Stimulated activated CD8-positive, alpha-beta memory T cell treated with anti-CD3 and anti-CD28 coated beads, Interleukin-7, amount 100 ng/mL, for 48 hours (primary cell): ENCODE measurements at places on chromosomes 3 and 15.

GRCh38 chr3:115293321-115293720 is 146.2 kb upstream of the ZBTB20 start:
- no peak for DNase-seq

- no peak for DNase-seq
Observed at GRCh38 chr15:69115031-69115430, 45.4 kb upstream of the GLCE start.

- no peak for DNase-seq
Observed at GRCh38 chr3:110881069-110881468, 190.5 kb upstream of the NECTIN3 start.

DNA sequence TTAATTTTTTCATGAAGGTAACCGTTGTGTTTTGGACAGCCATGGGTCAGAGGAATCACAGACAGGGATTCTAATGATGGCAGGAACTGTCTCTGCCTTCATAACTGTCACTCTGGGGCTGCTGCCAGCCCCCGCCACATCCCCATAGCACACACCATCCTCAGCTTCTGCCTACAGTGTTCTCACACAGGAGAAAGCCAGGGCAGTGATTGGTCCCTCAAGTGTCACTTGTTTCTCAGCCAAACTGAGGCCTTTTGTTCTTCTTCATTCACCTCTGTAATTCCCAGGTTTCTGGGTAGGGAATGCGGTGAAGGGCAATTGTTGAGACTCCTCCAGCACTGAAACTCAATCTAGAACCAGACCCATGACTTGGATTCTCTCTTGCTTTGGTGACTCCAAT is 65.4 kb upstream of the C3orf80 start:
- no peak for DNase-seq

- DNase-seq = no peak
Observed at GRCh38 chr3:120147072-120147871, 53.0 kb upstream of the GSK3B start.

DNA sequence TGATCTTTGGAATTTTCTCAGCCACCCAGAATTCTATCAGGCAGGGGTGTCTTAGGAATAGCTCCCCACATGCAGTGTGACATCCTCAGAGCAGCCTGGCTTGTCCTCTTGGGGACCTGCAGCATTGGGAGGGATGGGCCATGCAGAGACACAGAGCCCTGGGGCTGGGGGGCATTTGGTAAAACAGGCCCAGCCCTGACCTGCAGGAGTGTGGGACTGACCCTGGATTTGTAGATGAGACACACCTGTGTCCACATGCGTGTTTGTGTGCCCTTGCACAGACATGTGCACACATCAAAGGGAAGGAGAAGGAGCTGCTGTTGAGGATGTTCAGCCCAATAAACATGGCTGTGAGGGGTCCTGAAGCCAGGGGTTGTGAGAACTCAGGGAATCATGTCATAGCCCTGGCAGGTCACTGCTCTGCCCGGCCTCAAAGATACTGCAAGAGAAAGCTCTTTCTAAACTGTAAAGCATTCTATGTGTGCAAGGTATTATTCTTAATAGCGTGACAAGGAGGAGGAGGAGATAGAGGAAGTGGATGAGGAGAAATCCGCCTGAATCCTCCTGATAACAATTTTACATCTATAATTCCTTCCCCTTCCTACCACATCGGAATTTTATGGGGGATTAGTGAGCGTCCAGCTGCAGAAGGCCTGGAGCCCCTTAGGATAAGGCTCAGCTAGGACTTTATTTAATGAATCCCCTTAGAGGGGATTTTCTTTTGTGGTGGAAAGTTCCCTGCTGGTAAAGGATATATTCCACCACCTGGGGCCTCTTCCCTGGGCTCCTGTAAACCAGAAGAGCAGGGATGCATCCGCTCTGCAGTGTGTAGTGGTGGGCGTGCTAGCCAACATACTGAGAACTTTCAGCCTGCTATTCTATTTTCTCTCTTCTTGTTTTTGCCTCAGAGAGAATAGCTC is 245.5 kb downstream of the EPHB1 start:
- no peak for DNase-seq

GRCh38 chr15:41557673-41558399 is 1.2 kb upstream of the TYRO3 start:
- peak; percentile 45 for DNase-seq

DNA sequence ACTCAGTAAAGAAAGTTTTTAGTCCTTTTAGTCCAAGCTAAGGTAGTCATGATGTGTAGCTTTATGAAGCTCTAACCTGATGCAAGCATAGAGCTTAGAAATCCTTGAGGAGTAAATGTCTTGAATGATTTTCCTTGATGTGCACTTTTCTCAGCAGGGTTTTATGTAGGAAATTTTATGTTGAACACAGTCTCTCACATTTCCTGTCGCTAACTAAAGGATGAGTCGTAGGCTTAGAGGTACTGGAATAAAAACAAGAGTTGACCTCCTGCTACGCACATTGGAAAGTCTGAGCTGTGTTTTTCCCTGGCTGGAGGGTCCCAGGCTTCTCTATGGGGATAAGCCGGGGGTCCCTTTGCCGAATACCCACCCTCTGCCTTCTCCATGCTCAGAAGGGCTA is 34.7 kb upstream of the ZPLD1 start:
- no peak for DNase-seq

GRCh38 chr3:137332297-137332696 is 374.5 kb downstream of the IL20RB start:
- no peak for DNase-seq

GRCh38 chr15:35477312-35478262 is 68.4 kb downstream of the DPH6 start:
- DNase-seq = no peak

DNA sequence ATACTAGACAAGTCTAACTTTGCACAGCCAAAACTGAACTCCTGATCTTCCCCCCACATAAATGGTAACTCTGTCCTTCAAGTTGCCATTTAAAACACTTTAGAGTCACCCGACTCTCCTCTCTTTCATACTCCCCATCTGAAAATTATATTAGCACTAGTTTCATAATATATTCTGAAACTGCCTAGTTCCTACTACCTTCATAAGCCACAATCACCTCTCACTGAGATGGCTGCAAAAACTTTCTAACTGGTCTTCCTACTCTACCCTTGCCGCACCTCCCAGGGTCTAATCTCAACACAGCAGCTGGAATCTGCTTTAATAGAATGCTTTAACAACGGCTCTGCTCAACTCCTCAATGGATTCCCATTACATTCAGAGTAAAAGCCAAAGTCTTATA is 55.0 kb downstream of the GLB1 start:
- no peak for DNase-seq

- no peak for DNase-seq
Observed at GRCh38 chr3:73332558-73332957, 271.1 kb downstream of the EBLN2 start.

- no peak for DNase-seq
Observed at GRCh38 chr15:92870010-92870591, 30.0 kb upstream of the CHD2 start.

GRCh38 chr3:31724651-31725050 is 191.9 kb downstream of the STT3B start:
- DNase-seq = no peak

- peak; percentile 24 for DNase-seq
Observed at GRCh38 chr3:126083511-126083912, 412 bp downstream of the SLC41A3 start.

- no peak for DNase-seq
Observed at GRCh38 chr3:69983546-69984265, 15.8 kb upstream of the SAMMSON start.

- no peak for DNase-seq
Observed at GRCh38 chr3:107837895-107838612, 252.8 kb downstream of the CD47 start.

GRCh38 chr15:66216806-66217205 is 36.7 kb downstream of the MEGF11 start:
- no peak for DNase-seq

GRCh38 chr15:71396536-71397125 is 281.4 kb downstream of the THSD4 start:
- DNase-seq = no peak

DNA sequence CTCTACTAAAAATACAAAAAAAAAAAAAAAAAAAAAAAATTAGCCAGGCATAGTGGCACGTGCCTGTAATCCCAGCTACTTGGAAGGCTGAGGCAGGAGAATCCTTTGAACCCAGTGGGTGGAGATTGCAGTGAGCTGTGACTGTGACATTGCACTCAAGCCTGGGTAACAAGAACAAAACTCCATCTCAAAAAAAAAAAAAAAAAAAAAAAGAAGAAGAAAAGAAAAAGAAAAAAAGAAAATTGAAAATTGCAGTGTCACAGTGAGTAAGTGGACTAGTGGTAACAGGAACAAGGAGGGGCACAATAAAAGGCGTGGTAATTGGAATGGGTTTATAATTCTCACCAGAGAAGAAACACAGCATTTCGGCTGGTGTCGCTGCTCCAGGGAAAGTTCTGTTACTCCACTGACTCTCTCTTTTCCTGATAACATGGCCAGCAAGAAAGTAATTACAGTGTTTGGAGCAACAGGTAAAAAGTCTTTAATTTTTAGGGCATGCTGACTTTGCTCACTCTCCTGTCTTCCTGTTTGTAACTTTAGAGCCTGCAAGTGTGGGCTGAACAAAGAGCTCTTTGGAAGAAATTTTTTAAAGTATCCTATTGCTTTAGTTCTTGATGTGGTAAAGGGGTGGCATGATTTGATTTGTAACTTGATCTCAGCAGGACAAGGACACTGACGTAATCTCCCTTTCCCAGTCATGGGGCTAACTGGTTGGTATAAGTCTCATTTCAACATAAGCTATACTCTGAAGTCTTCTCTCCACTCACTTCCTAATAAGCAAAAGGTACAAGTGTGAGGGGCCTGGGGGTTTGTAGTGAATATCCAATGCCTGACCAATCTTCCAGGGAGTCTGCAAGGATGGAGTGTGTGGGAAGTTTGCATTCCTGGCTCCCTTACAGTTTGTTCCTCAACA is 22.1 kb upstream of the TRA2B start:
- no peak for DNase-seq

DNA sequence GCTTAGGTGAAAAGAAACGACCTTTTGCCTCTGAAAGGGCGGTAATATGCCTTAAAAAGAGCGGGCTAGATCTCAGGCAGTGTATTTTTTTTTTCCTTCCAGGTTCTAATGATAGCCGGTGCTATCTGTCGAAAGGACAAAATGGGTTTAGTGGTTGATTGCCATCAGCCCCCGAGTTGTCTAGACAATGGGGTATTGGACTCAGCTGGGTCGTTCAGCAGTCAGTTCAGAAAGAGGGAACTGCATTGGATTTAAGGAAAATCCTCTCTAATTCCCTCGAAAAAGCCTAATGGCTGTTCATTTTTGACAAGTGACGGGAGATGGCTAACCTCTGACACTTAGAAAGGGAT is 728 bp downstream of the EIF2B5 start:
- DNase-seq = no peak

- no peak for DNase-seq
Observed at GRCh38 chr3:167673221-167673620, 19.5 kb upstream of the WDR49 start.

GRCh38 chr3:116188231-116188785 is 257.0 kb downstream of the LSAMP start:
- no peak for DNase-seq

DNA sequence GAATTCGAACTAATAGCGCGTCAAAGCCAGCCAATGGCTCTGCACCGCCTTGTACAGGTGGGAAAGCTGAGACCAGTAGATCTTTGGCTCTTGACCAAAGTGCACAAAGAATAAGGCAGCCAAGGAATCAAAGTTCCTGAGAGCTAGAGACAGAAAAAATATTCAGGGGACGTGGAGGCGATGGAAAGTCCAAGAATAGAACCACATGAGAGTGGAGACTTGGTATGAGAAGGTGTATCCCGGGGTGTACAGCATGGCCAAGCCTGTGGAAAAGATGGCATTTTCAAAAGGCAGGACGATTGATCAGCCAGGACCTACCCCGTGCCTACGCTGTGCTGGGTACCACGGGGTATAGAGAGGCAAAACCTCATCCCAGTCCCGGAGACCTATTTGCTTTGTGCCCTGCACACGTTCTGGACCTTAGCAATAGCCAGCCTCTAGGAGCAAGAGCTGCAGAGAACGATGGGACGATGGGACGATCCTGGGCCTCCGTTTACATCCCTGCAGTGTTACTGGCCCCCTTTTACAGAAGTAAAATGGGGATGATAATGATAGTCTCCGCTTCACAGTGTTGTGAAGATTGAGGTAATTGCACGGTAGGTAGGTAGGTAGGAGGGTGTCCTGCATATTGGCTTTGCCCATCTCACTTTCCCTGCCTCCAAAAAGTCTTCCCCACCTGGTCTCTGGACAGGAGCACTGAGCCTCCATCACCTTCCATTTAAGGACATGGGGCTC is 583 bp upstream of the RBSN start:
- DNase-seq = no peak

- no peak for DNase-seq
Observed at GRCh38 chr3:14590569-14590968, 50.4 kb upstream of the GRIP2 start.

DNA sequence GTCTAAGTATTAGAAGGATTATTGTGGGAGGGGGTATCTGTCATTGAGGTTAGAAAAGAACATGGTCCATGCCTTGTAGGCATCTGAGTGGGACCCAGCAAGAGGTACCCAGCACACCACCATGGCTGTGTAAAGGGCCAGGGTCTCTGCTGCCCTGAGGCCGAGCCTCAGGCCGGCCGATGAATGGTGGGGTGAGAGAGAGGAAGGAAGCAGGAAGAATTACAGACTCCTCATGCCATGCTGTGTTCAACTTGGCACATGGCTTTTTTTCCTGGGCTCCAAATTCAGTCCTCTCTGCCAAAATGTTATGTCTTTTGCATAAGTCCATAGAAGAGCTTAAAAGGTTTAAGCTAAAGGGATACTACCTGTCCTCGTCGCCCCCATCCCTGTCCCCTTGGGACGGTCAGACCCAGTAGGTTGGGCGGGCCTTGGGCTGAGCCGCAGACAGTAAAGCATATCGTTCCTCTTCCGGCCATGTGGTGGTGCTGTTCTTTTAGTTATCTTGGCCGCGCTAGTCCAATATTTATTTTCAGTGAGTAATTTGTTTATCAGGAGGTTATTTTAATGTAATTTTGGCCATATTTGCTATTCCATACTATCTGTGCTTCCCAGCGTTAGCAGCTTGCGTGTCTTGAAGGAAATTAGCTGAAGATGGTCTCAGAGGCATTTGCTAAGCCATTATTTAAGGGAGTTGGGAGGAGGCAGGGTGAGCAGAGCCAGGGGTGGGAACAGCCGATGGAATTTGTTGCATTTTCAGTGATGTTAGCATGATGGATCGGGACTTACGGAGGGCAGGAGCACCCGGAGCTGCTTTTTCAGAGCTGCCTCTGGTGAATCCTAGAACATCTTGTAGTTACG is 152.4 kb downstream of the AGBL1 start:
- no peak for DNase-seq

DNA sequence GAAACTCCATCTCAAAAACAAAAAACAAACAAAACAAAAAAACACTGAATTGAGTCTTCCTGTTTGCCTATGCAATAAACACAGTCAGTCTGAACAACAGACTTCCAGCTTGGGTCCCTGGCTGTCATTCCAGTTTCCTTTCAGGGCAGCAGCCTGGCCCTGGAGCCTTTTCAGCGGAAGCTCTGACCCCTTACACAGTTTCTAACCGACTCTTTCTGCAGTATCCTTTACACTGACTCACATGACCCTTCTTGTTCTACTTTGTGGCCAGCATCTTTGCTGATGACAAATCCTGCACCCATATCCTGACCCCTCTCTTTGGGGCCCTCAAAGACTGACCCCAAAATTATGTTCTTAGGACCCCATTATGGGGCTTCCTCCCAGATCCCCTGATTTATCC is 38.3 kb upstream of the INO80 start:
- DNase-seq = no peak
